SHP77 treated with DMSO at 0.1 percent for 48 hours (cell line): ENCODE measurements at places on chromosomes 7 and 10.

GRCh38 chr7:129523924-129524323, 21.6 kb downstream of the SMKR1 start:
- no peak for DNase-seq

- DNase-seq: no peak
Measured at GRCh38 chr10:28300027-28300426, 2.8 kb downstream of the MPP7 start.

DNA sequence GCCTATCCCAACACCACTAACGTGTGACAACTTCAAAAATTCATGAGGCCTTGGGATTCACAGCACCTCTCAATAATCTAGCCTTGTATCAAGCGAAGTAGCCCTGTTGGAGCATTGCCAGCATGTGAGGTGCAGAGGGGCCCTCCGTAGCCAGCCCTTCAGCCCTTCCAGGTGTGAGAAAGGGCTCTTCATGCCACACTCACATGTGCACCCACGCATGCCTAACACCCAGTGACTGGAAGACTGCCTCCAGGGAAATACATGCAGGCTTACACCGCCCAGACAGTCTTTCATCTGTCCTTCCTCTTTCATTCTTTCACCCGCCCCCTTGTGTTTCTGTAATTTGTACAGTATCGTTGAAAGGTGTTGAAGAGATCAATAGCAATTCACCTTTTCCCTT, 26.1 kb downstream of the LRRC4 start:
- no peak for DNase-seq

DNA sequence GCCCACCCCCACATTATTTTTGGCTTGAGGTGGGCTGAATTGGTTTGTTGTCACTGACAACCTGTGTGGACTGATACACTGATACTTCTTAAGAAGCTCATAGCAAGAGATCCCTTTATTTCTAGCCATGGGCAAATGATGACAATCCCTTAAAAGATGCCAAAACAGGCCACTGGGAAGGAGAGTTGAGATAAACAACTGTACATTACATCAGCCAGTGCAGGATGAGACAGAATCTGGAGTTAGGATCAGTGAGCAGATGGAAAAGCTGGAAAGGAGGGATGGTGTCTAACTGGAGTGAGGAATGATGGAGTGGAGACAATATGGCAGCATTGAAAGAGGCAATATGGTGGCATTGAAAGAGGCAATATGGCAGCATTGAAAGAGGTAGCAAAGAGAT, 195.9 kb upstream of the LYZL2 start:
- no peak for DNase-seq

DNA sequence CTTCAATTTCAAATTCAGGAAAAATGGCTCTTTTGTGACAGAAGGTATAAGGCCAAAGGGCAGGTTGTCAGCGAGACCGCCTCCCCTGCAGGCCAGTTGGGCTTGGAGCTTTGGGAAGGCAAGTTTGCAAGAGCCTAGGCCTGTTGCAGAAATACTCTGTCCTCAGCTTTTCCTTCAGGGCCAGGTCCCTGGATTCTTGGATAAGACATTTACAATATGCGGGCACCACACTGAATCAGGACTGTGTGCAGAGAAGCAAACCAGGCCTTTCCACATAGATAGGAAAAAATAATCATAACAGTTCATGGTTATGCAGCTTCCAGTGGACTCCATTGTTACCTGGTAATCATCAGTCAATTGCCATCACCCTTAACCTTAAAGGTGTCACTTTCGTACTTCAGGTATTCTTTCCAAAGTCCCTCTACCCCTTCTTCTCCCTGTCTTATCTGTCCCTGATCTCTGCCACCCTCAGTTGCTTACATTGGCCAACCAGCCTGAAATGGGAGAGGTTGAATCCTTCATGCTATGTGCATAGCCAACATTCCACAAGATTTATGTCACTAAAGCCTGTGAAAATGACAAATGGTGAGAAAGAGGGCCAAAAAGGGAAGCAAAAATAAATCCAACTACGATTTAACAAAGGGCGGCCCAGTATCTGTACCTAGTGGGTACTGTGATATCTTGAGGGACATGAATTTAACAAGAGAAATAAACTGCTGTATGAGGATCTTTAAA, 304.5 kb upstream of the NFE2L3 start:
- DNase-seq: no peak

- DNase-seq: no peak
Measured at GRCh38 chr10:5666841-5667630, 641 bp upstream of the ASB13 start.

DNA sequence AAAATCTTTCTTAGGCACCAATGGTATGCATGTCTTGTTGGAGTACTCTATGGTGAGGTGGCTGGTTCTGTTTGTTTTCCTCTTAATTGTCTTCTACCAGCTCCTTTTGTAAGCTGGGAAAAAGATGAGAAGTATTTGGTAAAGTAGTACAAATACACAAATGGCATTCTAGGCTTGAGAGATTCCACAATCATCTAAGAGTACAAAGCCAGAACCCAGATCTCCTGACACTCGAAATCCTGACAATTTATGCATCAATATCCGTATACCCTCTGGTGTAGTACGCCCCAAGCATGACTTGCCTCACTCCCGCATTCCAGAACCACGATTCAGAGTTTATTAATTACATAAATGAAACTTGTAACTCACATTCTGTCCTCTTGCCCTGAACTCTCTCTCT, 43.5 kb downstream of the CDCA7L start:
- DNase-seq: no peak

GRCh38 chr10:84605802-84606201, 277.4 kb downstream of the CCSER2 start:
- no peak for DNase-seq

GRCh38 chr7:80037689-80038088, 96.9 kb upstream of the GNAI1 start:
- DNase-seq: no peak
